ENCODE measurements at places on chromosomes 3 and 15.

GRCh38 chr3:177904621-177905020 lies 631.6 kb upstream of the KCNMB2 start:
- peak; percentile 61 for DNase-seq

DNA sequence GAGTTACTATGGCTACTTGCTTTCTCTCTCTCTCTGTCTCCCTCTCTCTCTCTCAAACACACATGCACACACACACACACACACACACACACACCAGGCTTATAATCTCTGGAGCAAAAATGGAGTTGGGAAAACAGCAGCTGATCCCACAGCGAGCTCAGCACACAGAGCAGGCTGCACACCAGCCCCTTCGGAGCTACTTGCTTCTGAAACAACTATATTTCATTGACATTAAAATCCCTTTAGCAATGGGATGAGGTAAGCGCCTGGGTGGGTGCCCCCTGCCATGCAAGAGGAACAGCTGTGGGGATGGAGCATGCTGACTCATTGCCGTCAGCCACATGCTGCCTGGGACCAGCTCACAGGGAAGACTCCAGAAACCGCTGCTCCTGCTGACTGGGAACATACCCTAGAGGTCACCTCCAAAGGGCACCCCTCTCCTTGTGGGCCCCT lies 45.7 kb downstream of the B3GNT5 start:
- DNase-seq = peak; percentile 87

DNA sequence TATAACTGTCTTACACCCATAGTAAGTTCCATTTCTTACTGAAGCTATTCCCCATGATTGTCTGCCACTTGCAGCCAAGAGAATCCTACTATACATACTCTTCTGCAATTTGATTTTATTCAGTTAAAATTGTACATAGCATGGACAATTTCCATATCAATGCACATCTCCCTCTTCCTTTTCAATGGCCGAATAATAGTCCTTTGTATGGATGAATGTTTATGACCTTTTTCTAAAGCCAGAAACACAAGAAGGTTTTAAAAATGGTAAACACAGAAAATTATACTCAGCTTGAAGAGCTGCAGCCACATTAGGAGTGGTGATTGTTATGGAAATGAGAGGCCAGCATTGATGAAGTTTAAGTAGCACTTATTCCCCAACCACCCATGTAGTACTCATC lies 8.5 kb upstream of the ERC2 start:
- no peak for DNase-seq

DNA sequence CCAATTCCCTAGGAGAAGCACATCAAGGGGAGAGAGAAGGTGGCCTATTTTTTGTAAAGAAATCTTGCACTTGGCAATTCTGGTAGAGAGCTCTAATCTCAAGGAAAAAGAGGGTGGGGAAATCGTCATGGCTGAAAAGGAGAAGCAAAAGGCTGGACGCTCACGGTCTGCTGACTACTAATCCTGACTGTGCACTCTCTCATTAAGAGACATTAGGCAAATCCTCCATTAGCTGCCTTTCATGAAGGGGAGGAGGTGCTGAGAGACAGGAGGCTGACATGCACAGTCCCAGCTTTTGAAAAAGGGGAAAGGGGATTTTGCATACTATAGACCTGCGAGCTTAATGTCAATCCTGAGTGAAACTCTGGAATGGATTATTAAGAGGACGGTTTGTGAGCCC lies 170.0 kb downstream of the NR2F2 start:
- DNase-seq = no peak

DNA sequence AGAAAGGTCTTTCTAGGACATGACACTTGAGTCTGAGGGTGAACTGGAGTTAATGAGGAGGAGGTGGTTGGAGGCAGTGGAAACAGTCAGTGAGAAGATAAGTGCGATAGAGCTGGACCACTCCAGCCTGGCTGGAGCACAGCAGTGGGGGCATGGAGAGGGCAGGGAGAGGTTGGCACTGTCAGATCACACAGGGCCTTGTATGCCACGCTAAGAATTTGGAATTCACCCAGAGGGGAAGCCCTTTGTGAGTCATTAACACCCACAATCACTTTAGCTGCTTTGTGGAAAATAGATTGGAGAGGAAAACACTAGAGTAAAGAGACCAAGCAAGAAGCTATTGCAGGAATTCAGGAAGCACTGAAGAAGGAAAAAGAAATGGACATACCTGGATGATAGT lies 83.3 kb downstream of the ZNF621 start:
- no peak for DNase-seq

- no peak for DNase-seq
Observed at GRCh38 chr3:139104062-139104461, 59.4 kb upstream of the PRR23C start.

DNA sequence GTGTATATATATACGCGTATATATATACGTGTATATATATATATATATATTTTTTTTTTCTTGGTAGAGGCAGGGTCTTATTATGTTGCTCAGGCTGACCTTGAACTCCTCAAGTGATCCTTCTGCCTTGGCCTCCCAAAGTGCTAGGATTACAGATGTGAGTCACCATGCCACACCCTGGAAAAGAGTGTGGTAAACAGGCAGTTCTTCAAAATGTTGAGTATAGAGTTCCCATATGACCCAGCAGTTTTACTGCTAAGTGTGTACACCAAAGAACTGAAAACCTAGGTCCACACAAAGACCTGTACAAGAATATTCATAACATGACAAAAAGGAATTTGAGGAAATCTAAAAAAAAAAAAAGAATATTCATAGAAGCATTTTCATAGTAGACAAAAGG lies 71.8 kb upstream of the GCNT3 start:
- no peak for DNase-seq

DNA sequence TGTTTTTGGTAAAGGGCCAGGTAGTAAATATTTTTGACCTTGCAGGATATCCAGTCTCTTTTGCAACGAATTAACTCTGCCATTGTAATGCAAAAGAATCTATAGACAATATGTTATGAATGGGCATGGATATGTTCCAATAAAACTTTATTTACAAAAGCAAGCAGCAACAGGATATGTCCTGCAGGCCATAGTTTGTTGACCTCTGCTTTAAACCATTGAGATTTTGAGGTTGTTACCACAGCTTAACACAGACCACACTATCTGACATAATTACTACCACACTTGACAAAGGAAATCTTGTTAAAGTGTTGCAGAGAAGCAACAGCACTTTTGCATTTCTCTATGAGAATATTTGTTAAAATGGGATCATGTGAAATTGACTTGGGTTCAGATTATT lies 349.3 kb downstream of the ERC2 start:
- DNase-seq = no peak

GRCh38 chr3:6605227-6605626 lies 255.7 kb upstream of the GRM7 start:
- DNase-seq = no peak

DNA sequence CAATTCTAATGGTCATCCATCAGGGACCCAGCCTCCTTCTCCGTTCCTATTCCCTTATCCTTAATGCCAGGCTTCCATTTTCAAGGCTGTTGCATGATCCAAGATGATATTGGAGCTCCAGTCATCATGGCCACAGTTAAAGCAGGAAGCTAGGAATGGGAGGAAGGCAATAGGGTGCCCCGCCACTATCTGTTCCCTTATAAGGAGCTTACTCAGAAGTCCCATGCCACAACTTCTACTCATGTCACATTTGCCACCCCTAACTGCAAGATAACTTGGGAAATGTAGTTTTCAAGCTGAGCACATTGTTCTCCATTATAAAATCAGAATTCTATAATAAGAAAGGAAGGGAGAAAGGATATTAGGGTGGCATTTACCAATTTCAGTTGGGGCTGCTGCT lies 38.6 kb upstream of the SPSB4 start:
- no peak for DNase-seq

DNA sequence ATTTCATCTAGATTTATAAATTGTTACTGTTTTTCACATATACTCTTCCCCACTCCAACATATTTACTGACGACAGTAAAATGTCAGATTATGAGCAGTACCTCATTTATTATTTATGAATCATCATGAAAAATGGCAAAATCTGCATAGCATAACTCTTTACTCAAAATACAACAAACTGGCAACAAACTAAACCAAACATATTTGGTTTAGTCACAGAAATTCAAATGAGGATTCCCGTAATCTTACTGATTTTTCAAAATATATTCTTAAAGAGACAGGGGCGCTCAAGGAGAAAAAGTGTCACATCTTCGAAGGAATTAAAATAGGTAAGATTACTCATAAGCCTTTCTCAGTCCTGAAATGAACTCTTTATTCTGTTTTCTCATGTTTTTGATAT lies 3.0 kb upstream of the GPR87 start:
- DNase-seq = peak; percentile 57

DNA sequence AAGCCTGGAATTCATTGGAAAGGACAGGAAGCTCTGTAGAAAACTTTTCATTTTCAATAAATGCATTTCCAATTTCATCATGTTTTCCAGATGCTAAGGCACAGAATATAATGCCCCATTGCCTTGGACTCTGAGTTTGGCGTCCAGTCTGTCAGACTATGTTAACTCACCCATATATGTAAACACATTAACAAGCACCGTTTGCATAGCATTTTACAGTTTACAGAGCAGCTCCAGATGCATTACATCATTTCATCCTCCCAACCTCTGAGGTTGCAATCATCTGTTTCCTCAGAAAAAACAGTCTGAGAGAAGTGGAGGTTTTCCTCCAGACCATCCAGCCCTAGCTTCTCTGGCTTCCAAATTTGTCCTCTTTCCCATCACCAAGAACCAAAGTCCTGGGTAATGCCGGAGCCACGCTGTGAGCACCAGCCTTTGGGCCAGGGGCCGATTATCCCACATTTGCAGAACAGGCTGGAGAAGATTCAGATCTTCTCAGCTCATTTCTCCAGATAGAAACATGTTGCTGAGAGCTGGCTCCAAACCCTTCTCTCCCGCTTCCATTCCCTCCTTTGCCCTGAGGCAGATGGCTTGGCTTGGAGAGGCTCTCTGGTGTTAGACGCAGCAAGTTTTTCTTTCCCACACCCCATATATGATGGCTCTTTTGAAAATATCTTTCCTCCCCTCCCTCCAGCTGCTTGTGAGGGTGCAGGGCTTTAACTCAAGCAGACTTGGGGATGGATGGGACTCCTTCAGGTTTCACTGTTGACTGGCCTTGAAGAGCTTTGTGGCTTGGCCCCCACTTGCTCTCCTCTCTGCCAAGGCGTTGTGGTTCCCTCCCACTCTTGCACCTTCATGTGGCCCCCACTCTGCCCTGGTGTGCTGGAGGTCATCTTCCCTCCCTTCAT lies 26.0 kb downstream of the CYP19A1 start:
- peak; percentile 23 for DNase-seq

- DNase-seq = no peak
Observed at GRCh38 chr3:194588236-194588635, 45.0 kb downstream of the TMEM44 start.

DNA sequence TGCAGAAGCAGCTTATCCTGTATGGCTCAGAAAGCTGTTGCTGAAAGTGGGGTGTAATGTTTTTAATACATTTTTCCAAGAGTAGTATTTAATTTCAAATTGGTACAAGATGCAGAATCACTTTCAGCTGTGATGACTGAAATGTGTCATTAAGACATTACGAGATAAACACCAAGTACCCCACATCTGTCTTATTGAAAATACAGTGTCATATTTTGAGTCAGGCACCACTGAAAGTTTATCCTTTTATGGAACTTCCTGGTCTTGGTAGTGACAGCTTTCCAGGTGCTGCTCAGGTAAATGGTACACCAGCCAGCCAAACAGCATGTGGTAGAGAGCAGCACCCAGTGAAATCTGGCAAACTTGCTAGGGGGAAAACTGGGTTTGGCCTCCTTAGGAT lies 16.9 kb downstream of the ASTE1 start:
- no peak for DNase-seq

DNA sequence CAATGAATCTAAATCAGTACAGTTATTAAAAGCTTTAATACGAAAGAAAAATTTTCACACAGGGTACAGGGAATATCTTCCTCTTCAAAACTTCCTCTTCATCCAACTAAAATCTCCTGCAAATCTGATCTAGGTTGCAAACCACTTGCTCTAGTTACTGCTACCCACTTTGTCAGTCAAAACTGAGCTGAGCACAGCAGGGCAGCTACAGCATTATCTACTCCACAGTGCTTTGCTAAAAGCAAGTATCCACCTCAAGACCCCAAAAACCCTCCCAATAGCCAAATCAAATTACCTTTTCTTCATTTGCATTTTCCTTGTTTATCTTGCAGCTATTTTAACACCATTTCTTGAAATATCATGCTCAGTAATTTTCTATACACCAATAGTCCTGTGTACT lies 14.7 kb downstream of the ZNF280D start:
- DNase-seq = no peak

- DNase-seq = peak; percentile 89
Observed at GRCh38 chr15:30953731-30954378, 37.6 kb downstream of the MTMR10 start.

DNA sequence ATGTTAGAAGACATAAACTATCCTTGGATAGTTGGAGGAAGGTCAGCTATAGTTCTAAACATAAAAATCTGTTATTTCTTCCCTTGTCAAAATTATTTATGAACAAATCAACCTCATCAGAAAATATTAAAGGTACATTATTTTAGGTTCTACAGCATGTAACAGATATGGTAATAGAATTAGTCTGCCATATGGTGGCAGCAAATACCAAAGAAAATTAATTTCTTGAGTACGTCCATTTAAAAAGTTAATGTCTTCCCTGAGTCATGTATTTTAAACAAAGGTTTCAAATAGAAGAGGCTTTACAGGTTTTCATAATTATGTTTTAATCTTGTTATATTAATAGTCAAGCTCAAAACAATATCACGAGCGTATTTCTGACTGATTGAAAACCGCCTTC lies 17.9 kb upstream of the ANKRD28 start:
- peak; percentile 73 for DNase-seq

- peak; percentile 75 for DNase-seq
Observed at GRCh38 chr15:101179341-101180153, 72.3 kb downstream of the CHSY1 start.

DNA sequence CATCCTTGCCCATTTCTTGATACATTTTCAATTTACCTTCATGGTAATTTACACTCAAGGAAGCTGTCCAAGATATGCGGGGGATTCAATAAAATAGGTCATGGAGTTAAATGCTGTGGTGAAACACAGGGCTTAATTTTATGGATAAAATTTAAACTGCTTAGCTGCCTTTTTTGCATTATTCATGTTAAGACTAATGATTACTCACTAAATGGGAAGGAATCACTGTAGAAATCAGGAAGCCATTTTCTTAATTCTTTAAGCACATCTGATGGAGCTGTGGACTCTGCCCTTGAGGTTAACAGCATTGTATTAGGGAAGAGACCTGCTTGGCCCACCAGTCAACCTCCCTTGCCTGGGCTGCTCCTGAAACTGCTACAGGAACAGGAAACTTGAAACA lies 62.5 kb upstream of the RBP1 start:
- no peak for DNase-seq

GRCh38 chr3:48426944-48427629 lies 2.8 kb downstream of the PLXNB1 start:
- DNase-seq = no peak

Data from fibroblast of skin of right quadriceps (primary cell).